ENCODE measurements at places on chromosomes 16 and 17.

DNA sequence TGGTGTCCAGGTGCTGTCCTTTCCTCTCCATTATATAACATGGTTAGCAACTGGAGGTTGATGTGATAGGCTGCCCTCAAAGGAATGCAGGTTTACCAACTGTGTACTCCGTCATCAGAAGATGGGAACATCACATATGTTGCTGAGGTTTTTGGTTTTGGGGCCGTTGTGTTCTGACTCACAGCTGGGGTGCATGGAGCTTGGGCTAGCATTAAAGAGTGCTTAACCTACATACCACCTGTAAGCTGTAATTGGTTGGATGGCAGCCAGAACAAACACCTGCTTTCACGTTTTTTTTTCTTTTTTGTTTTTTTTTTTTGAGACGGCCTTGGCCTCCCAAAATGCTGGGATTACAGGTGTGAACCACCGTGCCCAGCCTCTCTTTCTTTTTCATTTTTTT lies 20.9 kb downstream of the TMEM11 start:
- DNase-seq, result no peak

GRCh38 chr17:28906706-28907438 lies 4.0 kb upstream of the DHRS13 start:
- no peak for DNase-seq

DNA sequence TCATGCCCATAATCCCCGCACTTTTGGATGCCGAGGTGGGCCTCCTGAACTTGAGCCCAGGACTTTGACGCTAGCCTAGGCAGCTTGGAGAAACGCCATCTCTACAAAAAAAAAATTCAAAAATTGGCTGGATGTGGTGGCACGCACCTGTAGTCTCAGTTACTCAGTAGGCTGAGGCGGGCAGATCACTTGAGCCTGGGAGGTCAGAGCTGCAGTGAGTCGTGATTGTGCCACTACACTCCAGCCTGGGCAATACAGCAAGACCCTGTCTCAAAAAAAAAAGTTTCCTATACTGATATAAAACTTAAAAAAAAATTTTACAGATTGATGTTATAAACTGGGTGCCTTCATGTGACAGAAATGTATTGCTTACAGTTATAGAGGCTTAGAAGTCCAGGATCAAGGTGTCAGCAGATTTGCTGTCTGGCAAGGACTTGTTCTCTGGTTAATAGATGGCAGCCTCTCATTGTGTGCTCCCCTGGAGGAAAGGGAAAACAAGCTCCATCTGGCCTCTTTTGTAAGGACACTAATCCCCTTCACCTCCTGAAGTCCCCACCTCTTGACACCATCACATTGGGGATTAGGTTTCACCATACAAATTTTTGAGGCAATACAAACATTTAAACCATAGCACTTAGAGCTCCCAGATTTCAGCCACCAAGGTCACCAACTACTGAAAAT lies 8.5 kb upstream of the CES3 start:
- no peak for DNase-seq

DNA sequence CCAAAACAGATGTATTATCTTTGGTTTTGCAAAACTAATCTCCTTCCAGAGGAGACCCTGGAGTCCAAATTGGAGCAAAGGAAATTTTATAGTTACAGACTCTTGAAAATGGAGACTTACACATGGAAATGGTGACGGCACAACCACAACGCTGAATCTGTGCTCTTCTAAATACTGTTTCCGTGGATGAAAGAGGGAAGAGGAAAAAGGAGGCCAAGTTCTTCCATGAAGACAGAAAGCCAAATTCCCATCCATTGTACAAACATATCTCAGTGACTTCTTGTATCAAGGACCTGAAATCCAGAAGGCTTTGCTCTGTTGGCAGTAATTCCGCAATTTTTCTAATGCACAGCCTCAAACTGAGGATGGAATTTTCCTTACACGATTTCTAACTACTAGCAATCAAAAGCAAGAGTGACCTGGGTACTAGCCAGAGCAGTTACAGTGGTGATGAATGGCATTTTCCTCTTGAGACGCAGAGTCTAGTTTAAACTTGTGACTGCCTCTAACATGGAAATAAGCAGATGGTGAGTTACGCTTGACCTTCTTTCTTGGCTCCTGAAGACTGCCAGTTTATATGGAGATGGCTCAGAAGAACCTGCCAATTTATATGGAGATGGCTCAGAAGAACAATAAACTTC lies 38.5 kb downstream of the VPS53 start:
- DNase-seq, result no peak

GRCh38 chr17:51947160-51947735 lies 211.3 kb downstream of the CA10 start:
- no peak for DNase-seq

DNA sequence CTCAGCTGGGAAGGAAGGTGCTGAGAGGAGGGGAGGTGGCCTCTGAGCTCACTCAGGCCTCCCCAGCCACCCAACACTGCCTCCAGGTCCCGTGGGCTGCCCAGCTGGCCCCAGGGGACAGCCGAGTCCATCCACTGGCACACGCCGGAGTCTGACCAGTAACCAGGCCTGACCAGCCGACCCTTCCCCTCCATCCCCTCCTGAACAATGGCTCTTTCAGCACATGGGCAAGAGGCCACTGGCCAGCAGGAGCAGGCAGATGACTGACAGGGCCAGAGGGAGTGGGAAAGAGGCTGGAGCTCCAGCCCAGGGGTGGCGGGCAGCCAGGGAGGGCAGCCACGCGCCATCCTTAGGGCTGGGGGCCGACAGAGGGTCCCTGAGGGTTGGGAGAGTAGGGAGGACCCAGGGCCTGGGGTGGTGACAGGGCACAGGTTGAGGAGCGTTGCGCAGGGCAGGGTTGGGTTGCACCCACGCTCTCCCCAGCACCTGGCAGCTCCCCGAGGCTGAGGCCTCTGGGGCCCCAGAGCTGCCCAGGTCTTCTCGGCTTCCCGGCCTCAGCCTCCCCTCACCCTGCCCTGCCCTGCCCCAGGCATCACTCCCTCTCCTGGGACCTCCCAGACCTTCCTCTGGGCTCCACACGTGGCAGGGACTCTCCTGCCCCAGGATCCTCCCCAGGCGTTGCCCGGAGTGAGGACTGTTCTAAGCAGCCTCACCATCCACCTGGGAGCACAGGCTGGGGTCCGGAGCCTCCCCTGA lies 20.2 kb upstream of the SLC38A10 start:
- no peak for DNase-seq

DNA sequence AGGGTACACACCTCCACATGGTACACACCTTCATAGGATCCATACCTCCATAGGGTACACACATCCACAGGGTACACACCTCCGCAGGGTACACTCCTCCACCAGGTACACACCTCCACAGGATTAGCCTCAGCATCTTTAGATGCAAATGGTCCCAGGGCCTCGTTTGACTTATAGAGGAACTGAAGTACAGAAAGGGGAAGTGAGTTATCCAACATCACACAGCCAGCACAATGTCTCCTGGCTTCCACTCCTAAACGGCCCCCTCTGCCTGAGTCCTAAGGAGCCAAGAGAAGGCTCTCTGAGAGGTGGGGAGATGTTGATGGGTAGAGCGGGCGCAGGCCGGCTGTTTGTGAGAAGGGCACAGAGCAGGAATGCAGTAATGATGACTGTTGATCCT lies 12.0 kb downstream of the FOXN1 start:
- no peak for DNase-seq

DNA sequence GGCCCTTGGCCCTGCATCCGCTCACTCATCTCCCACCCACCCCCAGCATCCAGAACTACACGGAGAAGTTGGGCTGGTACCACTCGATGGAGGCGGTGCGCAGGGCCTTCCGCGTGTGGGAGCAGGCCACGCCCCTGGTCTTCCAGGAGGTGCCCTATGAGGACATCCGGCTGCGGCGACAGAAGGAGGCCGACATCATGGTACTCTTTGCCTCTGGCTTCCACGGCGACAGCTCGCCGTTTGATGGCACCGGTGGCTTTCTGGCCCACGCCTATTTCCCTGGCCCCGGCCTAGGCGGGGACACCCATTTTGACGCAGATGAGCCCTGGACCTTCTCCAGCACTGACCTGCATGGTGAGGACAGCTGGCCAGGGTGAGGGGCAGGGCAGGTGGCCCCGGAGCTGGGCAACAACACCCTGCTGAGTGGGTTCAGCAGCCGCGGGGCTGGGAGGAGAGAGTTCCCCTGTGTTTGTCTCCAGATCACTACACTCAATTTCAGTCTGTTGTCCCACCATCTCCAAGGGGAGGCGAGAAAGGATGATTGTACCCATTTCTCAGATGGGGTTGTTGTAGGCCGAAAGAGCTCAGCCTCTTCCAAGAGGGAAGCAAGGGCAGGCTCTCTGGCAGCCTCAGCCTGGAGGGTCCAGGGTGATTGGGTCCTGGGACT lies 14.4 kb downstream of the MMP15 start:
- no peak for DNase-seq

DNA sequence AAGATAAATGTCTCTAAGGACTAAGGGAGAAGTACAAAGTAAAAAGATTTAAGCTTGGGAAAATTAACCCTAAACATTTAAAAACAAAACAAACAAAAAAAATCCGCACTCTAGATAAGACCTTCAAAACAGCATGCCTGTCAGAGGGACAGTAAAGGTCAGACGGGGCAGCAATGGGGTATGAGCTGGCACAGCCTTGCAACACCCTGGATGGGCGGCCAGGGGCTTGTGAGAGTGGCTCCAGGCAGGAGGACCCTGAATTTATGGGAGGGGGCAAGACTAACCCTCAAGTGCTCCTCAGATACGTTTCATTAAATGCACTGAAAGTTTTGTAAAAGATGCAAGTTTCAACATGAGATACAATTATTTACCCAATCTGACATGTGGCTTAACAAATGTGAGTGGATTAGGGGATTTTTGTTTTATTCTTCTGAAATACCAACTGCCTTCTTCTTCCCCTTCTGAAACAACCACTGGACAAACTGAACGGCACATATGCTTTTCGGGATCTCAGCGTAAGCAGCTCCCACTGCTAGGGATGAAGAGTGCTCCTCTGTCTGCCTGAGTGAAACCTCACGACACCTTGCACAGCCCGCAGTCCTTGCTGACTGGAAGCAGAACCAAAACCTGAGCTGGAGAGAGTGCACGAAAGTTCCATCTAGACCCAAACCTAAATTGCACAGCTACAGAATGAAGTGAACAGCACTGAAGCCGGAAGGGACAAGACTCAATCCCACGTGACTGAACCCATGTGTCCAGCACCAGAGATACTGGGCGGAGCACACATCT lies 128.4 kb downstream of the ANKRD11 start:
- no peak for DNase-seq

DNA sequence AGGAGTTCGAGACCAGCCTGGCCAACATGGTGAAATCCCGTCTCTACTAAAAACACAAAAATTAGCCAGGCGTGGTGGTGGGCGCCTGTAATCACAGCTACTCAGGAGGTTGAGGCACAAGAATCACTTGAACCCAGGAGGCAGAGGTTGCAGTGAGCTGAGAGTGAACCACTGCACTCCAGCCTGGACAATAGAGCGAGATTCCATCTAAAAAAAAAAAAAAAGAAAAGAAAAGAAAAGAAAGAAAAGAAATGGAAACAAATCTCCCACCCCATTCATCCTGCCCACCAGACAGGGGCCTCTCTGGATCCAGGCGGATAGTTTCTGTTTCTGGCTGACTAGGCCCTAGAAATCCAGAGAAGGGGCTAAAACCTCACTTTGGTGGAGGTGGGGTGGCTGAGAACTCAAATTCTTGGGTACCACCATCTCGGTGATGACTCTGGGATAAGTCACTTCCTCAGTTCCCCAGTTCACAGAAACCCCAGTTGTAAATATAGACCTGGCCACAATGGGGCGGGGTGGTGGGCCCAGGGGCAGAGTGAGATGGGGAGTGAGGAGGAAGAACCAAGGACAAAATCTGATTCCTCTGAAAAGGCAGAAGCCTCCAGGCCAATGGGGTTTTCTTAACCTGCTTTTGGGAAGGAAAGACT lies 22.2 kb downstream of the SOCS1 start:
- no peak for DNase-seq

- no peak for DNase-seq
These were observed 4.6 kb downstream of the TMUB2 start for GRCh38 chr17:44191369-44191768.
